ENCODE measurements at places on chromosomes 2 and 18.

GRCh38 chr2:200454927-200455801 lies 54.7 kb downstream of the KCTD18 start:
- DNase-seq, result no peak

DNA sequence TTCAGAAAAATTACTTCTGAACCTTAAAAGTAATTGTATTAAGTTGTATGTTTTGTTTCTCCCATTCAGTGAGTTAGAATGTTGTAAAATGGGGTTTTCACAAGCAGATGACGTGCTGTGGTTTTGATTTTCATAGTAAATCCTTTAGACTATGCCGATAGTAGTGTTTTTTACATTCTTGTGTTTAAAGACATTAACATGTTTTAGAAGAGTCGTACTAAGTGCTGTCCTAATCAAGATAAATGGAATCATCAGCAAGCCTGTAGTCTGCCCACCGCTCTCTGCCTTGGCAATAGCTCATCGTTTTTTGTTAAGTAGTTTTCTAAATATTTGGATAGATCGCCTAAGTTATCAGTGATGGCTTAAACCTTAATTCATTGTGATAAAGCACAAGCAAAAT lies 21.5 kb downstream of the PKP4 start:
- DNase-seq, result no peak

GRCh38 chr2:172833898-172834297 lies 98.3 kb downstream of the RAPGEF4 start:
- DNase-seq, result no peak

- no peak for DNase-seq
These were observed 69.2 kb upstream of the VWC2L start for GRCh38 chr2:214341646-214342045.

DNA sequence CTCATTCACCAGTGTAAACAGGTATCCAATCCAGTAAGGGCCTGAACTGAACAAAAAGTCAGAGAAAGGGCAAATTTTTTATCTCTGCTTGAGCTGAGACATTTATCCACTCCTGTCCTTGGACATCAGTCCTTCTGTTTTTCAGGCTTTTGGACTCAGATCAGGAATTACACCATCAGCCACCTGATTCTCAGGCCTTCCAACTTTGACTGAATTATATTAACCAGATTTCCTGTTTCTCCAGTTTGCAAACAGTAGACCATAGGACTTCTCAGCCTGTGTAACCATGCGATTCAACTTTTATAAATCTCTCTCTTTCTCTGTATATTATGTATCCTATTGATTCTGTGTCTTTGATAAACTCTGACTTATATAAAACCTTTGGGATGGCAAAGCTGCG lies 289.3 kb upstream of the CDH2 start:
- DNase-seq, result no peak

- peak; percentile 29 for DNase-seq
These were observed 640 bp downstream of the SLC39A6 start for GRCh38 chr18:36128530-36128870.

DNA sequence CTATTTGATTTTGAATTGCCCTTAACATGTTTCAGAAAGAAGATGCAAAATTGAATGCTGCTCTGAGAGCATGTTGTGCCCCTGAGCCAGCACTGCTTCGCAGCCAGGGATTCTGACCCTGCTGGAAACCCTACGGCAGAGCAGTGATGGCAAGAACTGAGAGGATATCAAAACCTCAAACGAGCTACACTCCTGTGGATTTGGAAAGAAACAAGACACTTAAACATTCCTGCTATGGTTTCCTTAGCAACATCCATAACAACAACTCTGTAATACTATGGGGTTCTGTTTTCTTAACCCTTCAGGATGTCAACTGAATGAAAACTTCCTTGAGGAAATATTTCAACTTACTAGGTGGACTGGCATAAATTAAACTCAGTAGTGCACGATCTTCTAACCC lies 649.1 kb downstream of the NYAP2 start:
- DNase-seq, result no peak

DNA sequence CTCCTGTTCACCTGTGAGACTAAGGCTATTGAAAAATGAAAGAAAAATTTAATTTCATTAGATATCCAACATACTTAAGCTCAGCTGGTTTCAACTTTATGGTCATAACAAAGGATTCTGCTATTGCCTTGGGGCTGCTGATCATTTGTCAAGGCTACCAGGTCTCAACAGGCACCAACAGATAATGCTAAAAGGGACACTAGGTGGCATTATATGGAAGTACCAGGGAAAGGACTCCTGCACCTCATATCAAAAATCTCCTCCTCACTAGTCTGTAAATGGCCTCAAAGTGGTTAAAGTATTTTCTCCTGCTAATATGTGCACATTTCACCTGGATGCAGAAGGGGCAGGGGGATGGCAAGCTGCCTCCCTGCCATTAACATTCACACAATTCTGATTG lies 167.9 kb upstream of the REG3A start:
- no peak for DNase-seq

GRCh38 chr2:128261245-128262128 lies 57.2 kb downstream of the HS6ST1 start:
- no peak for DNase-seq

DNA sequence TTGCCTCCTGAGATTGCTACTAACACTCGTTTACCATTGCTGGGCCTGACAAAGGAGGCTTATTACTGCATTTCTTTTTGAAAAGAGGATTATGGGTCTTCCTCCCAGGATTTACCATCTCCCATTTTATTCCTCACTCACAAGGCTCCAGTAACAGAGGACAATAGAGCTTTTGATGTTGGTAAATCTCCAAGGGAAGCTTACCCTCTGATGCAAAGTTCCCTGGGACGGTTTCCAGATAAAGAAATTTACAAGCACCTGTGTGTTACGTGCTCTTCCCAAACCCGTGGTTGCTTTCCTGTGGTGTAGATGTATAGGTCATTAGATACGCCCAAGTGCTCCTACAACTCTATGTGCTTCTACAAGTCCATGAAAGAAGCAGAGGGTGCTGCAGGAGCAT lies 17.1 kb downstream of the VSNL1 start:
- no peak for DNase-seq

GRCh38 chr2:213763354-213763753 lies 479.1 kb downstream of the SPAG16 start:
- DNase-seq, result no peak

- no peak for DNase-seq
These were observed 99.4 kb downstream of the TFCP2L1 start for GRCh38 chr2:121185571-121186074.

- DNase-seq, result no peak
These were observed 38.5 kb downstream of the COL4A4 start for GRCh38 chr2:227125506-227125905.

DNA sequence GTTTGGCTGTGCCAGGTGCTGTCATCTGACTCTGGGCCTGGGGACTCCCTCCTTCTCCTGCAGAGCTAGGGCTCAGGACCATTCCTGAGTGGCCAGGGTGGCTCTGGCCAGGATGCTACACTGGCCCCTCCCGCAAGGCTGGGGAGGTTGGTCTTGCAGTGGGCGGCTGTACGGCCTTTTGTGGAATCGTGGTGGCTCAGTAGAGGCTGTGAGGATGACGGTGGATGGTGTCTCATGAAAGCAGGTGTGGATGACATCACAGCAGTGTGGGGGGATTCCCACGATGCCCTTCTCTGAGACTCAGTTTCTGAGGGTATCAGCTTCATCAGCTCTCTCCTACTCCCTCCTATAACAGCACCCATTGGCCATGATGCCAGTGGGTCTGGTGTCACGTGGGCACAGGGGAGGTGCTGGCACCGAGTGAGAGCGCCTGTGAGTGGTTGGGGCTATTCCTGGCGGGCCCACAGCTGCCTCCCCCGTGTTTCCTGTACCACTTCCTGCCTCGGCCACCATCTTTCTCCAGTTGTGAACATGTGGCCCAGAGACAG lies 144.2 kb upstream of the HDAC4 start:
- DNase-seq, result no peak

DNA sequence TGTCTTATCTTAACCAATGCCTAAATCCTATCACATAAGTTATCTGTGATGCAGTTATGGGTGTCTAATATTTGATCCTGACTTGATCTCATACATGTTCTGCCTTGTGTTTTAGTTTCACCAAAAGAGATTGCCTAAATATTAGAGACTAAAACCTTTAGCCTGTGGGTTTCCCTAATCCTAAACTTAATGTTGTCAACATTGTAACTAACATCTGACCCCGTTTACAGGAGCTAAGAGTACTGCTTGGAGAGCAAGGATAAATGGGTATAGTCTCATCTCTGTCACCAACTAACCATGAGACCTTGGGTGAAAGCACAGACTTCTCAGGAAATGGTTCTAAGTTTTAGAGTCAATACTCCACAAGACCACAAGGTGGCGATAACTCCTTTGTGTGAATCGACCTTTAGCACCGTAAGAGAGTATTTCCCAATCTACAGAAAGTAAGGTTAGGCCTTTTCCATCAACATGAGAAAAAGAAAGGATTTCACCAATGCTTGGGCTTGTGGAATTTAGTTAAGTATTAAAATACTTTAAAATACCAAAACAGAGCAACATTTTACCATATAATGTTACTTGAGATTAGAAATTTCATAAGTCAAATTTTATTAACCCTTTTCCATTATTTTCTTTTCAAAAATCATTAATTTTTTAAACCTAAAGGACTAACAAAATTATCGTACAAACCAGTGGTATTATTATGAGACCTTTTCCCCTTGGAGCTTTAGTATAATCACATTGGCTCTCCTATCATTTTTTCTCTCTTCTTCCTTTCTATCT lies 60.5 kb downstream of the G6PC2 start:
- peak; percentile 62 for DNase-seq

- DNase-seq, result no peak
These were observed 17.8 kb downstream of the CRIM1 start for GRCh38 chr2:36373149-36373926.

Measured in NCI-H1105 treated with DMSO at 0.1 percent for 48 hours (cell line).